ENCODE measurements at places on chromosomes 3 and 15. TPM values are rescaled to one million over a fixed set of nuclear protein-coding genes. Genes with fewer than 3 reads are reported as not detected.

DNA sequence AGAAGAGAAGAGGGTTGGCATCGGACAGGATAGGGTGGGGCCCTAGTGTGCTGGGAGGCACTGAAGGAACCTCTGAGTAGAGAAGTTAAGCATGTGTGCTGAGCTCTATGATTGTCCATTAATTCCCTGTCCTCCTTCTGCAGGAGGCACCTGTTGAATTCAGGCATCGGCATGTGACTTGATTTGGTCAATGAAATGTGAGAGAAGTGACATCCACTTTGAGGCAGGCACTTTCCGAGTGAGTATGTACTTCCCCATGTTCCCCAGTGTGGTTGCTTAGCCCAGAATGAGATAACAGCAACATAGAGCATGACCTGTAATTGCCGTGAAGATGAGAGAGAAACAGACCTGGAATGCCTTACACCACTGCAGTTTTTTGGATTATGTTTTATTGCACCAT is 224.8 kb downstream of the RPLP1 start:
- H3K36me3 ChIP-seq, result no peaks in the 10 kb centered on the region
- no peak overlapping the region for H3K4me3 ChIP-seq
- no peaks in the 10 kb centered on the region for H3K27me3 ChIP-seq
- H3K4me1 ChIP-seq, result no peaks in the 10 kb centered on the region

- no peak for DNase-seq
- H3K4me3 ChIP-seq, result no peak overlapping the region
- H3K4me1 ChIP-seq, result no peaks in the 10 kb centered on the region
- no peaks in the 10 kb centered on the region for H3K27me3 ChIP-seq
These were observed 78.6 kb downstream of the SNRK start for GRCh38 chr3:43364926-43365325.

- no peaks in the 10 kb centered on the region for H3K4me1 ChIP-seq
- no peak for DNase-seq
- no peak overlapping the region for H3K4me3 ChIP-seq
These were observed 622.0 kb downstream of the PYDC2 start for GRCh38 chr3:192082730-192083660.

DNA sequence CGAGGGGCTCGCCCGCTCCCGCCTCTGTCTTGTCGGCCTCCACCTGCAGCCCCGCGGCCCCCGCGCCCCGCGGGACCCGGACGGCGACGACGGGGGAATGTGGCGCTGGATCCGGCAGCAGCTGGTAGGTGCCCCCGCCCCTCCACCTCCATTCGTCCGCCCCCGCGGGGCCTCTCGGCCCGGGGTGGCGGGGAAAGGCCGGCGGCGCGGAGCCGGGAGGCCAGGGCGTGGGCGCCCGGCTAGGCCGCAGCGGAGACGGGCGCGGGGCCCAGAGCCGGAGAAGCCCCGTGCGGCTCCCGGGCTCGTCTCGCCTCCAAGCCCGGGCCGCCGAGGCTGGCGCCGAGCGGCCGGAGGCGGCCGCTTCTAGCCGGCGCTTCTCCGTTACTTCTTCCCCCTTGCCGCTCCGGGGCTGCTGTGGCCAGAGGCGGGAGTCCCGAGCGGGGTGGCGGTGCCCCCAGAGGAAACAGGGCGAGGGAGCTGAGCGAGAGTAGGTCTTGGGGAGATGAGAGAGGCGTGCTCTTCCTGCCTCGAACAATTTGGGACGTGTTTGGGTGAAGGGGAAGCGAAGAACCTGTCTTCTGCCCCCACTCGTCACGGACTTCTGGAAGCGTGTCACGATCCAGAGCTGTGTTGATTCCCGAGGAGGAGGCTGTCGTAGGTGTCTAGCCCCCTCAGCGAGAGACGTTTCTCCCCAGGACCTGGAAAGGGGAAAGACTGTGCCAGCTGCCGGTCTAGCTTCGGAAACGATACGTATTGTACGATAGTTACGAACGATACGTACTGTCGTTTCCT is 555 bp downstream of the ATP11B start:
- peak; percentile 83 for DNase-seq
- H3K4me1 ChIP-seq, result no peaks in the 10 kb centered on the region
- no peaks in the 10 kb centered on the region for H3K27me3 ChIP-seq
- H3K36me3 ChIP-seq, result no peaks in the 10 kb centered on the region
- H3K4me3 ChIP-seq, result peak overlapping the region; percentile 67
- peak overlapping the region; percentile 93 for H3K27ac ChIP-seq

DNA sequence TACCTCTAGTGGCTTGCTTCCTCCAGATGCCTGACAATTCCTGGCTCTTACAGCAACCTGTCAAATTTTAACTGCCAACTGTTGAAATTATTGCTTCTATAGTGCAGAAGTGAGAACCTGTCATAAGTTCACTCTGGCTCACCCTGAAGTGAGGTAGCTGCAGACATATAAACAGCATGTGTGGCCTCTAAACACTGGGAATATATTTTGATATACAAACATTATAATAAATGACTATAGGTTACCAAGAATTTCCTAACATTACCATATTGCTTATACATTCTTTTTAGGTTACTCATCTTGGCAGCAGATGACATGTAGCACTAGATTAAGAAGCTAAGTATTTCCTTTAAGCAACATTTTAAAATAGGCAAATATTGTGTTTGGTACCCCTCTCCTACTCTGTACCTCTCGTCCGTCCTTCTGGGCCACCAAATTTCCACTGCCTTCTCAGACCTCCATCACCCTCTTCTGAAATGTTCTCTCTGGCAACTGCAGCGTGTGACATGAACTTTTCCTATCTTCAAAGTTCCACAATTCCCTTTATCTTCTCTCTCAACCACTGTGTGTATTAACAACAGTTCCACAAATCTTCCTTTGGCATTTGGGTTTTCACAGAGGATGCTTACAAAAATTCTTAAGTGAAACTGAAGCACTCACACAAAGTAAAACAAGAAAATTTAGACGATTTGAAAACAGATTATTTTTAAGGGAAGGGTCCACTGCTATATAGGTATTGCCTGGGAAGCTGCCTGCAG is 15.3 kb upstream of the XXYLT1 start:
- H3K4me1 ChIP-seq, result no peaks in the 10 kb centered on the region
- H3K27ac ChIP-seq, result no peak overlapping the region
- peaks cover 15% of the 10 kb centered on the region for H3K36me3 ChIP-seq
- no peak for DNase-seq

The PIERCE2 gene
- 1.9 TPM for total RNA-seq
